Vagina (tissue), 2 donors: ENCODE measurements at places on chromosomes 6 and 20.

- DNase-seq = no peak
Observed at GRCh38 chr6:136549300-136550044, 750 bp downstream of the MAP7 start.

DNA sequence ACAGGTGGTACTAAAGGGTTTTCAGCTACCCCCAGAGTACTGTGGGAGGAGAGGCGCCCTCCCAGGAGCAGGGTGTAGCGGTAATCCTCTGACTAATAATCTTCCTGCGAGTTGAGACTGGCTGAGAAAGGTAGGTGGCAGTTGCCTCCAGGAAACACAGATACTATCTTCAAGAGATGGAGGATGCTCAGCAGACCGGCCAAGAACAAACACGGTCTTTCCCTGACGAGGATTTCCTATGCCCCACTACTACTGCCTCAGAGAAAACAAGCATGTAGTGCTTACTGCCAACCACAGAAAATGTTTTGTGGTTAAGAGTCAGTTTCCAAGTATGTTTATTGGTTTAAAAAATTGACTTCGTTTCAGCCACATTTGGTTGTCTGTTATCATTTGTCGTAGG is 26.8 kb downstream of the C6orf89 start:
- no peak for DNase-seq

DNA sequence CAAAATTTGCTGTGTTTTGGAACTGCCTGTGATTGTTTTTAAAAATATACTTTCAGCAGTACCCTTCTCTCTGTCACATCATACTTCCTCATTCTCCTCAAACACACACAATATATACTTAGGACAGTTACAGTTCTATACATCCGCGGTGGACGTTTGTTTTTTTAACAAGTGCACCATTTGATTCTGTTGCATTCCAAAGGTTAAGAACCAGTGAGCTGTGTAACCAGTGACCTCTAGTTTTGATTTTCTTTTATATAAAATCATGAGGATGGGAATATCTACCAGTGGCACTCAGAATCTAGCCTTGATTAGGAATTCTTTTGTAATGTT is 152.8 kb downstream of the CARMIL1 start:
- no peak for DNase-seq

DNA sequence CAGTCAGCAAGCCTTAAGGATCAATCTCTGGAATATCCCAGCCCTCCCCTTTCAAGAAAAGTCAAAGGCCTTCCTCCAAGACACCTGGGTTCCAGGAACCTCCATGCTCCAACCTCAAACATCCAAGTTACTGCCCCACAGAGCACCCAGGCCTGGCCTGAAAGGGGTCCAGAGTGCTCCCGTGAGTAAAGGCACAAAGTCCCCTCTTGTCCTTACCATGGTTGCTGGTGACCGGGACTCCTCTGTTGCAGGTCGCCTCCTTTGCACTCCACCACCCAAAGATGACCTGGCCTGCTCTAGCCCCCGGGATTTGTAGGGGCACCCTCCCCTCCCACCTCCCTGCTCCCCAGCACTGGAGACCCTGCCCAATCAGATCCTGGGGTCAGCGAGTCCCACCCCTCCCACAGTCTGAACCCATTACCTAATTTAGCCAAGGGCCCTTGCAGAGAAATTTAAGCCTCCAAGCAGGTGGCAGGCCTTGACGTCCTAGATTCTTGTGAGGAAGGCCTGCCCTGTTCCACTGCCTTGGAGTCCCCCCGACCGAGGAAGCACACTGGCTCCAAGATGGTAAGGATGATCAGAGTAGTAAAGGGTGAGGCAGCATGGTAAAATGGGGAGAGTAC is at the start of gene TNNC2:
Gene TNNC2 (minus strand): TSS at position 283 of the 623 bp plus-strand sequence. CDS start 64 bp downstream, at position 219.
- DNase-seq = no peak

- peak; percentile 75 for DNase-seq
Observed at GRCh38 chr6:13384966-13385365, 56.6 kb upstream of the TBC1D7 start.

GRCh38 chr6:51929934-51930574 is 157.4 kb downstream of the PKHD1 start:
- DNase-seq = no peak

GRCh38 chr20:39861381-39861780 is 827.7 kb downstream of the MAFB start:
- no peak for DNase-seq

DNA sequence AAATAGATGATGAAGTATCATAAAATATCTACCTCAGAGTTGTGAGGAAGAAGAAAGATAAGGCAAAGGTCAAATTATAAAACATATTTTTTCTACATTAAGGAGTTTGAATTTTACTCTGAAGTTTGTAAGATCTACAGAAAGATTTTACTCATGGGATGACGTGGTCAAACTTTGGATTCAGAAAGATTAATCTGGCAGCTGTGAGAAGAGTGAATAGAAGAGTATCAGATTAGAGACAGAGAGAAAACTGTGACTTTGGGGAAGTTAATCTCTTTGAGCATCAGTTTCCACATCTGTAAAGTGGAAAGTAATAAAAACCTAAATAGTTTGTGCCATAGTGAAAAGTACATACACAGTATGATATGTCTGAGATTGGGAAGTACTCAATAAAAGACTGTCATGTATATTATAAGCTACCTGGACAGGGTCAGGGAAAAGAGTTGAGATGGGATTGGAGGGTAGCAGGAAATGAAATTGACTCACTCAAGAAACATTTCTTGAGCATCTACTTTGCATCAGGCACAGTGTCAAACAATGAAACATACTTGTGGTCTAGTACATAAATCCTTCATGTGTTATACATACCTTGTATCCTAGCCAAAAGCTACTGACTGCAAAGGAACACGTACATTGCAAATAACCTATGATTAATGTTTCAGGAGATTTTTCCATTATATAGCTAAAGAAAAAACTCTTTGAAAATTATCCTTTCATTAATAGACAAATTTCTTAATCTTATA is 222.1 kb downstream of the TMEM200A start:
- no peak for DNase-seq

- no peak for DNase-seq
Observed at GRCh38 chr20:63519668-63520503, 679 bp upstream of the PPDPF start.

DNA sequence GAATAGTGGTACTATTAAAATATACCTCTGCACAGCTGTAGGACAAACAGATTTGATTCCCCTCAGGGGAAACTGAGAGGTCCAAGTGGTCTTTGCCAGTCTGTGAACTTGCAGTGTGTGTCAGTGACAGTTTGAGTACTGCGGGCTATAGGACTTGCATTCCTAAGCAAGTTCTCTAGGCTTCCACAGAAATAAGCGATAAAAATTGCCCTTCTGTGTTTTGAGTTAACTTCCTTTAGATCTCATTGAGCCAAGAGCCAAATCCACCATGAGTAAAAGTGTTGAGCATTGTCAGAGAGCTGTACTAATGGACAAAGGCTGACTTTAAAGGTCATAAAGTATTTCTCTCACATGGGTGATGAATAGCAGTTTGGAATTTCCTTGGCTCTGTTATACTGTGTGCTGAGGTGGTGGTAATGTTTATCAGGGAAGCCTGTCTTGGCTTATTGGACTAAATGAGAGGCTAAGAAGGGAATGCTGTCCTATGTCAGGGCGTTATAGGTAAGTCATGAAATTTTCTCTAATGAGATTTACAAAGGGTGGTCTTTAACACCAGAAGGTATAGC is 122.6 kb upstream of the MAP3K7 start:
- no peak for DNase-seq

- no peak for DNase-seq
Observed at GRCh38 chr6:67231092-67231491, 1404.0 kb upstream of the ADGRB3 start.

GRCh38 chr6:112179631-112180030 is 74.7 kb downstream of the LAMA4 start:
- DNase-seq = no peak

GRCh38 chr6:138996524-138996923 is 8.5 kb upstream of the REPS1 start:
- no peak for DNase-seq

DNA sequence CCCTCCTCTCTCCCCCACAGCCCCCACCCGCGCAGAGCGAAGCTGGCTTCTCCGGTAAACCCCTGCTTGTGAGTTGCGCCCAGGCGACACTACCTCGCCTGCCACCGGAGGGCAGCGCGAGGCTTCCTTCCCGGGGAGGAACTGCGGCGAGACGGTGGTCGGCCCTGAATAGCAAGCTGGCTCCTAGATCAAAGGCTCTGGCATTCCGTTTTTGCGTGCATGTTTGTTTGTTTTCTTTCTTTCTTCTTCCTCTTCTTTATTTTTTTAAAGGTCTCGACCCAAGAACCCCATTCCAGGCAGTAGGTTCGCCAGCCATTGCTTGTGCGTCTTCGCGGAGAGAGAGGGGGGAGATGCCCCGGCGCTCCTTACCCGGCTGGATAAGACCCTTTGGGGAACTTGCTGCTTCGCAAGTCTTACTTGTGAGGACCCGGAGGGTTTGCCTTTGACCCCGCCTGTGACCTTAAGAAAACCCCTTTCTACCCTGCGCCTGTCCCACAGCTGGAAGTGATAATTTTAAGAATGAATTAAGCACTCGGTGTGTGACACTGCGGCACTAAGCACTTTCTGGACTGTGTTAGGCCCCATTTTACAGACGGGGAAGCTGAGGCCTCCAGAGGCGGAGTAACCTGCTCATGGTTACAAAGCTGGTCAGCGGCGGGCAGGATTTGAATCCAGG is 92.7 kb upstream of the SIRPA start:
- peak; percentile 93 for DNase-seq

GRCh38 chr6:108937170-108937569 is 88.9 kb downstream of the ARMC2 start:
- DNase-seq = no peak

DNA sequence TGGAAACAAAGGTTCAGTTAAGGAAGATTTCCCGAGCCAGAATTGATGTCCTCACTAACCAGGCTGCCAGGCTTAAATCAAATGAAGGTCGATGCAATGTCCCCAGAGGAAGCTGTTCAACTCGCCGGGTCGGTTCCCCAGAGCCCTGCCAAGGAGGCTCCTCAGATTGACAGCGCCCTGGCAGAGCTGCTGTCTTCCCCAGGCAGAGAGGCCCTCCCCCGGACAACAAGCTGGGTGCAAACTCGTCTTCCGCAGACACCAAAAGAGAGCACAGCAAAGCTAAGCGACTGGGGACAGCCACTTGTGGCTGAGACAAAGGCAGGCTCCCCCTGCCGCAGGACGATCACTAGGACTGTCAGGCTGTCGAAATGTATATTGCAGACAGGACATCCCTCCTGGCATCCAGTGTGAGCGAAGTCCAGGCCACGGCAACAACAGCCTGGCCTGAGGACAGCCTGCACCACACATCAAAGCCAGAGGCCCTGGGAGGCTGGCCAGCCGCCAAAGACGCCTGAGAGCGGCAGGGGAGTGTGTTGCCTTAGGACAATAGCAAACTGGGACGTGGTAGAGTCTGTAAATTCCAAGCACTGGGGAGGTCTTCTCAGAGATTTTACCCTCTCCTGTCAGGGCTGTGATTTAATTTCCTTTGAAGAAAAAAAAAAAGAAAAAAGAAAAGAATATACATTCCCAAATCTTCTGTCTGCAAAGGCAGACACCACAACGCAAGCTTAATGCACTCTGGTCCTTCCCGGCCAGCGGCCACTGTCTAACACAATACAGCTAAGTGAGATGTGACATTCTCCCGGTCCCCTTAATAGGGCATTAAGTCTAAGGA is 99.1 kb downstream of the HIVEP2 start:
- DNase-seq = no peak

GRCh38 chr6:122042960-122043735 is 356.3 kb upstream of the HSF2 start:
- no peak for DNase-seq

DNA sequence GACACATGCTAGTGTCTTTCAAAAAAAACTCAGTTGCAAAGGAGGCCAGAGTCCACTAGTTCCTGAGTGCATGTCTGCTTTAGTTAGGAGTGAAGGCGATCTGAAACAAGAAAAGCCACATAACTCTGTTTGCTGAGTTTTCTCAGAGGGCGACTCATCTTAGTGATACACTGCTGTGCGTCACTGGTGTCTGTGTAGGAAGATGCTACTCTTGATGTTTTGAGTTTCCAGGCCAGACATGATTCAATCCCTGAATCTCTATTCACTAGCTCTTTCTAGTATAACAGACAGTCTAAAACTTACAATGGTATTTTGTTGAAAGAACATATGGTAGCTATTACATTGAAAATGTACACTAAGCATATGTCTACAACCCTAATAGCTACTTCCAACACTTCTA is 60.9 kb downstream of the GFRAL start:
- DNase-seq = no peak

DNA sequence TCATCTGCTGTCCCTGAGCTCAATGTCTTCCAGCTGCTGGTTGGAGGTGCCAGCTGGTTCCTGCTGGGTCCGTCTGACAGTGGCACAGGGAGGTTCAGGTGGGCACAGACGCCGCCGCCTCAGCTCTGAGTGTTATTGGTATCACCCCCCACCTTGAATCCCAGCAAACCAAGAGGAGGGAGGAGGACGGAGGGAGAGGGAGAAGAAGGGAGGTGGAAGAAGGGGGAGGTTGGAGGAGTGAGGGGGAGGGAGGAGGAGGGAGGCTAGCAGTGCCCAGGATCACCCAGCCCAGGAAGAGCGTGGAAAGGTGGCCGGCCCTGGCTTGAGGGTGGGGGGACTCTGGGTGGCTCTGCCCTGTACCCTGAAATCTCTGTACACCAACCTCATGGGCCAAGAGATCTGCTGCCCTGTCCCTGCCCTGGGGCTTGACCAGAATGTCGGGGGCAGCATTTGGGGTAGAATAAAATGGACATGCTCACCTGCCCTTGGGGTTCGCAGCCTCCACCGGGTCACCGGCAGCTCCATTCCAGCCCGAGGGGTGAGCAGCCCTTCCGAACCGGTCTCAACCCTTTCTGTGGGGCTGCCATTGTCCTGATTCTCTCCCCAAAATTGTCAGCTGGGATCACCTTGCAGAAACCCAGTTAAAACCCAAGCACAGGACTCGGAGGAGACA is 17.1 kb downstream of the NTSR1 start:
- DNase-seq = no peak

DNA sequence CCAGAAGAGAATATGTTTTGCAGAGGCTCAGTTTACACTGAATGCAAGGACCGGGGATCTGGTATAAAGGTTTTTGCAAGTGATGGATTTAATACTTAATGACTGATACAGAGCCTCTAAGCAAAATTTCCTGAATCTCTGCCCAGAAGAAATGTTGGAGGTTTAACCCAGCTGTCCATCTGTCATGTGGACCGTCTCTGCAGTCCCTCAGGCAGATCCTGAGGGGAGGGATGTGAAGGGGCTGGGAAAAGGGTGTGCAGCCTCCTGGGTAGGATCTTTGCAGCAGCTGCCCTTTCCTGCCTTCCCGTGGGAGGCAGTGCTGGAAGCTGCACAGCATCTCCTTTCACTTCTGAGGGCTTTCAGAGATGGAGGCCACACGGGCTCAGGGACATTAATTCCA is 207.0 kb downstream of the SLC24A3 start:
- DNase-seq = no peak
